ENCODE measurements at places on chromosomes 1 and 21.

DNA sequence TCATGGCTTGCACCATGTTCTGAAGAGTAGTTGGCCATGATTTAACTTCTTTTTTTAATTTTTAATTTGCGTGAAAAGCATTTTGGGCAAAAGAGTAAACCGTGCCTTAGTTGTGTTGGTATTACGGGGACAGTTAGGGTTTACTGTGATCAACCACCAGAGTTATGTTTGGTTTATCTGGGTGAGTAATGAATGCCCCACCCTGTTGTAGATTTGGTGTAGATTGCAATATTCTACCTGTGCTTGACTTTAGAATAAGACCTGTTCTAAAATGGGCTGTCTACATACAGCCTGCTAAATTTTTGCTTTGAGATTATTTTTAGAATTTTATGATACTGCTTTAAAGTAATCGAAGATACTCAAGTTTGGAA, 1.4 kb downstream of the USP25 start:
- no peak for DNase-seq

GRCh38 chr1:12502336-12503109, 115.5 kb downstream of the DHRS3 start:
- DNase-seq, result no peak

GRCh38 chr1:157624471-157624870, 26.6 kb upstream of the FCRL4 start:
- no peak for DNase-seq

- no peak for DNase-seq
Observed at GRCh38 chr1:46415514-46415913, 21.4 kb downstream of the FAAH start.

DNA sequence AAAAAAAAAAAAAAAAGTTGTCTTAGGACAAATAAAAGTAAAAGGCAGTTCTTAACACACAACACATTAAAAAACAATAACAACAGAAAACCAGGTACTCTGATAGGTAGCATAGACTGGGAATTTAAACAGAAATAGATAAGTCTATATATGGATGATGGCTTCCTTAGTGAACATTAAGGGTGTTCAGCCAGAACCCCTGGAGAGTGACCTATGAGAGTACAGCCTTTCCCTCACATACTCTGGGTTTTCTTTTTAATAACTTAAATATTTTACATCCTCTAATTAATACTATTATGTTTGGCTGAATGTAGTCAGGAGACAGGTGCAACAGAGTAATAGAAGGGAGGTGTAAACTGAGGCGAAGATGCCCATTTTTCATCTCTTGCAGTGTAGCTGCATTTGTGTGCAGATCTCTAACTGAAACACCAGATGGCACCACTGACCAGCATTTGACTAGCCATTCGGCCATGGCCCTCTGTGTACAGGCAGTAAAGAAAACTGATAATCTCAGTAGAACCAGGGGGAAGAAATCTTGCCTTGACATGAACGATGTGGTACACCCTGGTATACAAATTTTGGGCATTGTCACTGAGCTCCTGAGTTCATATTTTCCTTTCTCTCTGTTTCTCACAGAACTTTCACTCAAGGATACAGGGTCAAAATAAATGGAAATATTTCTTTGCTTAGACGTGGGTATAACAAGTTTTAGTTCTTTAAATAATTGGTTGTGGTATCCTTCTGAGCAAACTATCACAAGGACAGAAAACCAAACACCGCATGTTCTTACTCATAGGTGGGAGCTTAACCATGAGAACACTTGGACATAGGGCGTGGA, 7.6 kb downstream of the TTF2 start:
- peak; percentile 17 for DNase-seq

DNA sequence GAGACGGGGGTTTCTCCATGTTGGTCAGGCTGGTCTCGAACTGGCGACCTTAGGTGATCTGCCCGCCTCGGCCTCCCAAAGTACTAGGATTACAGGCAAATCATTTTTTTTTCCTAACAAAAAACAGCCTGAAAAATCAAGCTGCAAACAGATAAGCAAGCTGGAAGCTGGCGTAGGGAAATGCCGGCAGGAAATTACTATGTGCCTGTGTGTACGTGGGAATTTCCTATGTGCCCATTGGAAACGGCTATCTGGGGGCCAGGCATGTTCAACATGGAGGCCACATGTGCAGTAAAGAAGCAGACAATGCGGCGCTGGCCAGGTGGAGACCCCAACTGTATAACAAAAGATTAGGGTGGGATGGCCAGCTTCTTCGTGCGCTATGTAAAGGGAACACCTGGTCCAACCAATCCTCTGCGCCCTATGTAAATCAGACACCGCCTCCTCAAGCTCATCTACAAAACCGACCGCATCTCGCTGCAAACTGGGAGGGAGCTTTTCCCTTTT, 9.1 kb upstream of the AADACL4 start:
- no peak for DNase-seq

- no peak for DNase-seq
Observed at GRCh38 chr1:228410015-228410414, 3.4 kb upstream of the TRIM11 start.

DNA sequence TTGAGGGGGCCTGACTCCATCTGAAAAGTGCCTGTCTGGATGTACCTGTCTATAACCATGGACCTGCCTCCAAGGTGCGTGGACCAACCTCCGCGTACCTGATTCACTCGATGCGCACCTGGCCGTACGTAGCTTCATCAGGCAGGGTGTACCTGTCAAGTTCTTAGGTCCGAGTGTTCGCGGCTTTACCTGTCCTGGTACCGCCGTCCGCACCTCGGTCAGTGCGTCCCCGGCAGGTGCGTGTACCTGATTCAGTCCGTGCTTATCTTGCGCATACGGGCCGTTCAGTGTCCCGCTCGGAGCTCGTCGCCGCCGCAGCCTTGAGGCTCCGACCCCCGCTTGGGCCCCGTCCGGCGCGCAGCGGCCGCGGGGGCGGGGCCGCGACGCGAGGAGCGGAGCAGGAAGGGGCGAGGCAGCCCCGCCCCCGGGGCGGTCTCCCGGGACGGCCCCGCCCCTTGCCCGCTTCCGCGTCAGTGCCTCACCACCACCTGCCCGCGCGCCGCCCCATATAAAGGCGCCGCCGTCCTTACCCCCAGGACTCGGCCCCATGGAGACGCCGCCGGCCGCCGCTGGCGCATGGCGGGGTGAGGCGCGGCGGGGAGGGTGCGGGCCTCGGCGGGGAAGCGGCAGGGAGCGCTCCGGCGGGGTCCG, at the start of gene ZC3H12A:
ZC3H12A (plus strand) TSS at position 535 of the 651 bp plus-strand sequence. CDS start 917 bp downstream, outside the sequence.
- peak; percentile 63 for DNase-seq

GRCh38 chr1:64895500-64895899, 70.8 kb downstream of the JAK1 start:
- DNase-seq, result no peak

DNA sequence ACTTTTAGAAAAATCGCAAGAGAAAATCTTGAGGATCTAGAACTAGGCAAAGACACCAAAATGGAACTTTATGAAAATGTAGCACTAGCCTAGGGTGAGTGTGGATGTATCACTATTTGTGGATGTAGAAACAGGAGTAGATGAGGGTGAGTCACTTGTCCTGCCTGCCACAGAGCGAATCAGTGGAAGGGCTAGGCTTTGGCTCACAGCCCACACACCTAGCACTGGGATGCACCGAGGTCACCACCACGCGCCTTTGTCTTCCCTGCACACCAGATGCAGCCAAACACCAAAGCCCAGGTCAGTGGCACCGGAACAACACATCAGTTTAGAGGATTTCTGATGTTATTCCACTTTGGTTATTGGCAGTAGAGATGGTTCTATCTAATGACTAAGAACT, 38.2 kb downstream of the PKNOX1 start:
- no peak for DNase-seq

DNA sequence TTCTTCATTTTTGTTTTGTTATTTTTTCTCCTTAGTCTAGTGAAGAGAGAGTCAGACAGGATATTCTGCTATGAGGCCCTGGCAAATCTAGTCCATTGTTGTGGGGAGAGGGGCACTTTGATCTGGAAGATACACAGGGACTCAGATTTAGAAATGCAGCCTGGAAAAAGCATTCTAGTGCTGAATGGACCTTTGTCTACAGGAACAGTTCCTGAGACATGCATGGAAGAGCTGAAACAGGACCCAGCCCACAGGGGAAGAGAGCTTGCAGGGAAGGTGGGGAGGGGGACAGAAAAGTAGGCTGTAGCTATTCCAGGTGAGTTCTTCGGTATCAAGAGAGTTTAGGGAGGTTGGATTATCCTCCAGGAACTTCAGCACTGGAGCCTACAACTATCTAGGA, 98.5 kb downstream of the AKT3 start:
- no peak for DNase-seq

DNA sequence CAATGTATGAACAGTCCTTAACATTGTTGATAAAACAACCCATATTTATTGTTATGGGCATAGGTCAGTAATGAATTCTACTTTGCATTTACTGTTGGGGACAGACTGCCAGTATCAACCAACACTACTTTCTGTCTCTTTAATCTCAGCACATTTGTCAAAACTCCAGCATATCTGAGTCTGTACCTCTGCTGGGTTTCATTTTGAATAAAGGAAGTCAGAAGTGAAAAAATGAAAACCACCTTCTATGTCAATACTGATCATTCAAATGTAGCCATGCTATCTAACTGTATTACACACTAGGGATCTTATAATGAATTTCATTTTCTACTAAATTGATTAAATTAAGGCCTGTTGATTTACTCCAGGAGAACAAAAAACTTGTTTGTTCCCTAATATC, 24.2 kb upstream of the CXADR start:
- DNase-seq, result no peak

DNA sequence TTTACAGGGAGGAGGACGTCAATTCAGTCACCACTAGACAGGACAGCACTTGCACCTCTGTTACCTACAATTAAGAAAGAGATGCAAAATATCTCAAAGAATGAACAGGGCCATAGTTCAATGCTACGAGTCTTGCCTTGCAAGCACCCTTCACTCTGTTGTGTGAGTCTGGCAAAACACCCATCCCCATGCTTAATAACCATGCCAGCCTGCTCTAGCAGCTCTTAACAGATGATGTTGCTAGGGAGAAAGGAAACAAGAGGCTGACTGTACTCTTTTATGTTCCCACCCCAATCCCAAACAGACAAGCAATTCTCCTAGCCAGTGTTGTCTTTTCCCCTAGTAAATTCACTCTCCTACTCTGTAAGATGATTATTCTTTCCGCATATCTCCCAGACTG, 5.3 kb downstream of the CBR1 start:
- DNase-seq, result no peak

DNA sequence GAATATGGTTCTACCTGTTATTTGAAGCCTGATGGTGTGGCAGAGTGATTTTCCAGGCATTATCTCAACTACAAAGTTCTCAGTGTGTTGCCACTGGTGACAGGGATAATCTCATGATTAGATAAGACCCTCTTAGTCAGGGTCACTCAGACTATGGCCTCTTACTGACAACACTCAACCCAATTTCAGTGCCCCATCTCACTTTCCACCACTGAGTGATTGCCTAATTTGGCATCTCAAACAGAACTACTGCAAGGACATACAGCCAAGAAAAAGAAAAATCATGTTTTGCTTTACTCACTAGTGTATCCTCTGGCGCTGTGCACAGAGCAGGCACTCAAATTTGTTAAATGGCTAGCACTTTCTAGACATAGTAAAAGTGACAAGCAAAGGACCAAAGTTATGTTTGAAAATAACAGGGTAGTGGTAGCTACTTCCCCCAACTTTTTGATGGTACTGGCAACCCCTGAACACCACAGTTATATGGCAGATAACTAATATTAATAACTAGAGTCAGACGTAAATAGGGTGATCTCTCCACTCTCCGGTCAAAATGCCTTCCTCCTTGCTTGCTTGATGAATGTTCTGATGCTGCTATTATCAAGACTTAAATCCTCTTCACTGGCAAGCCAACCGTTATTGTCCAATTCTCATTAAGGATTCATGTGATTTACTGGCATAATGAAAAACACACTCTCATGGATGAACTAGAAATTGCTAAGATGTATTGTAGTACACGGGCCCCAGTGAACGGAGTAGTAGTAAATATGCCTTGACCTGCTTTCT, 37.1 kb upstream of the SLC30A10 start:
- no peak for DNase-seq

GRCh38 chr1:4375812-4376211, 278.6 kb upstream of the AJAP1 start:
- DNase-seq, result no peak

DNA sequence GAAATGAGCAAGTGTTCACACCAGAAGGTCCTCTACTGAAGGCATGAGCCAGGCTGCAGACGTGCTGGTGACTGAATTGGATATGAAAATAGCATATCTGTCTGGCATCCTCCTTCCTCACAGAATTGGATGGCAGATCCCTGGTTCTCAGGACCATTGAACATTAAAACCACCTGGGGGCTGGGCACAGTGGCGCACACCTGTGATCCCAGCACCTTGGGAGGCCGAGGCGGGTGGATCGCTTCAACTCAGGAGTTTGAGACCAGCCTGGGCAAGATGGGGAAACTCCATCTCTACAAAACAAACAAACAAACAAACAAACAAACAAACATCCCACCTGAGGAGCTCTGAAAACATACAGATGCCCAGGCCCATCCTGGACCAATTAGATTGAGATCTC, 23.4 kb downstream of the TEX35 start:
- no peak for DNase-seq

GRCh38 chr1:3275471-3276340, 178.8 kb upstream of the ARHGEF16 start:
- no peak for DNase-seq

DNA sequence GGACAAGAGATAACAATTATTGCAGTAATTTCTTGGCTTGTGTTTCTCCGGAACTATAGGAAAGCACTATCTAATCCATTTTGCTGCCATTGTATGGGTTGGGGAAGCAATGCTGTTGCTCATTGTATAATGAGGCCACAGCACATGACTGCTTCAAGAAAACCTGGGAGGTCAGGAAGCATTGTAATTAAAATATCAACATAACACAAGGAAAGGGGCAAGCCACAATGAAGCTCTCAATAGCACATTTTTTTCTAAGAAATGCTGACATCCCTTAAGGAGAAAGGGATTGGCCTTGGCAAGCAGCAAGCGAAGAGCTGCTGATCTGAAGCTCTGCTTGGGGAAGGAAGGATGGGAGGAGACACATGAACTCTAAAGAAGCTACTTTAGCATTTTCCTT, 44.0 kb downstream of the PLPP3 start:
- no peak for DNase-seq

GRCh38 chr1:155094622-155094948, 15.9 kb downstream of the EFNA3 start:
- no peak for DNase-seq

- no peak for DNase-seq
Observed at GRCh38 chr1:194028002-194028401, 841.6 kb upstream of the B3GALT2 start.

DNA sequence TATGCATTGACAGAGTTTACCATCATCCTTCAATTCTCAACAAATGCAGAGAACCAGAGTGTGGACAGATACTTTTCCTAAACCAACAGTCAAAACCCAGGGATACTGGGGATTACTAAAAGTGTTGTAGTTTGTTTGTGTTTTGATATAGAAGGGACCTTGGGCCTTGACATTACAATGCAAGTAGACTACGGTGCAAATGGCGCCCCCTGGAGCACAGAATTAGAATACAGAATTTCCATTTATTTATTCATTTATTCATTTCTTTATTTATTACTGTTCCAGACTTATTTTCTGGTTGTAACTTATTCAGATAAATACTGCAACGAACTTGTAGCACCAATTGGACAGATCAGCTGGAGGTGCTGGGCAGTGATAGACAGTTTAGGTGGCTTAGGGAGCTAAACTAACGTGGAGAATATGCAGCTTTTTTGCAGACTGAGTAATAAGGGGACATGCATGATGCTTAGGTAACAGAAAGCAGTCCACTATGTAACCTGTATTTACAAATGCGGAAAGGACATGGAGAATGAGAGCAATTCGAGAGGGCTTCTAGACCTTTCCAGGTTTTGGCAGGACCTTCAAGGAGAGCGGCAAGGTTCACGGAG, 42.6 kb downstream of the KIRREL1 start:
- DNase-seq, result no peak

All from SHP77 (cell line).